ENCODE measurements at places on chromosomes 2 and 18. TPM values are rescaled to one million over a fixed set of nuclear protein-coding genes. Genes with fewer than 3 reads are reported as not detected.

Gene ATP6V1C2
- total RNA-seq = not detected

DNA sequence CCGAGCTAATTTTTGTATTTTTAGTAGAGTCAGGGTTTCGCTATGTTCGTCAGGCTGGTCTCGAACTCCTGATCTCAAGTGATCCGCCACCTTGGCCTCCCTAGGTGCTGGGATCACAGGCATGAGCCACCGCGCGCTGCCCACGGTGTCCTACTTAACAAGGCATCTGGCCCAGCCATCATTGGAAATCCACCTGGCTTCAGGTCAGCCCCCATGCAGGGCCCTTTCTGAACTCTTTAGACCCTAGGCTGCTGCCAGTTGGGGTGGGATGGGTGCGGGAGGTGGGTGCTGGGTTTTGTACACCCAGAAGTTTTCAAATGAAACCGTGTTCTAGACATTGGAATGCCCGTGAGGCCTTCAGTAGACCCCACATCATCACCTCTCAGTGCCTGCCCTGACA lies 26.6 kb upstream of the NT5DC4 start:
- no peaks in the 10 kb centered on the region for H3K36me3 ChIP-seq
- H3K4me1 ChIP-seq = peaks cover 7% of the 10 kb centered on the region
- no peak for DNase-seq
- no peak overlapping the region for H3K4me3 ChIP-seq

DNA sequence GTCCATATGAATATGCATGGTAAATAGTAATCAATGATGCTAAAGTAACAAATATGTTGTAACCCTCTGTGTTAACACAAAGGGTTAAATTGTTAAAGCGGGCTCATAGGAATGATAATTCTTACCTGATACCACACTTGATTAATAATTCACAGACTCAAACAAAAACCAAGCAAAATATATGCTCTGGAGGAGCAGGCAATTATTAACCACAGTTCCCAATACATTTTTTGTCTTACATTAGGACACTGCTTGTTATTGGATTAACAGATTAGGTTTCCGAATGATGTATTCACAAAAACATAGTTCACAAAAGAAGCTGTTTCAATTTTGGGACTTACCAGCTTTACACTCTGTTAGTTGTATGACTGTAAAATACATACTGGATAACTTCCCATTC lies 300.9 kb upstream of the LRRTM4 start:
- H3K36me3 ChIP-seq = no peaks in the 10 kb centered on the region
- no peak for DNase-seq
- H3K4me1 ChIP-seq = no peaks in the 10 kb centered on the region
- no peak overlapping the region for H3K4me3 ChIP-seq
- no peak overlapping the region for H3K27ac ChIP-seq
- H3K27me3 ChIP-seq = no peaks in the 10 kb centered on the region

GRCh38 chr2:240236217-240237111 lies 96.0 kb upstream of the OTOS start:
- H3K4me1 ChIP-seq = peaks cover 66% of the 10 kb centered on the region
- no peaks in the 10 kb centered on the region for H3K36me3 ChIP-seq
- no peaks in the 10 kb centered on the region for H3K27me3 ChIP-seq
- peak overlapping the region; percentile 86 for H3K27ac ChIP-seq
- no peak overlapping the region for H3K4me3 ChIP-seq
